D341Med (cell line): ENCODE measurements at places on chromosomes 6 and 20.

DNA sequence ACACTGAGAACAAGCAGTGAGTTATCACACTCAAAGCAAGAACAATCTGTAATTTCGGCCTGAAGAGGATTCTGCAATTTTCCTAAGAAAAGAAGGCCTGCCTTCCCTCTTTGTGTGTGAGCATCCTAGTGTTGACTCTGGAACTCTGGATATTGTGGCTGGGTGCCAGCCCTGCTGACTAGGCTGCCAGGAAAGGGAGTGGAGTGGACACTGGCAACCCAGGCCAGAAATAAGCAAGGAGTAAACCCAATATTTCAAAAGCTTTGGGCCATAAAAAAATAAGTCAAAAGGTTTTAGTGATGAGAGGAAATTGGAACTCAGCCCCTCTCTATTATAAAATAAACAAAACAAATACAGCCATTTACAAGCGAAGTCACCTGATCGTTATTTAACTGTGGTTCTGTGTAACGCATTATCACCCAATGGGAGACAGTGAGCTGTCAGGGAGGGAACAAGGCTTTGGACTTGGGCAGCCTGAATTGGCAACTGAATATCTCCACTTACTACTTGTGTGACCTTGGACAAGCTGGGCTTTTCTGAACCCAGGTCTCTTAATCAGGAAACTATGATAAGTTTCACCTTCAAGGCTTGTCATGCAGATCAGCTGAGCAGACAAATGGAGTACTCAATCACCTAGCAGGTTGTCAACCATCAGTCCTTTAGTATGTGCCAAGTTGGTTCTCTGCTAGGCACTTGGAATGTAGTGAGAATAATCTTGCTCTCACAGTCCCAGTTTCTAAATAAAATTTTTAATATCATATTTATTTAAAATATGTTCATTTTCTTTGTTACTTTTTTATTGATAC is 196.2 kb downstream of the PAX1 start:
- DNase-seq, result no peak

- peak; percentile 32 for DNase-seq
Measured at GRCh38 chr6:86856937-86857563, 80.3 kb upstream of the HTR1E start.

- DNase-seq, result no peak
Measured at GRCh38 chr6:114436691-114437090, 93.9 kb upstream of the HS3ST5 start.

DNA sequence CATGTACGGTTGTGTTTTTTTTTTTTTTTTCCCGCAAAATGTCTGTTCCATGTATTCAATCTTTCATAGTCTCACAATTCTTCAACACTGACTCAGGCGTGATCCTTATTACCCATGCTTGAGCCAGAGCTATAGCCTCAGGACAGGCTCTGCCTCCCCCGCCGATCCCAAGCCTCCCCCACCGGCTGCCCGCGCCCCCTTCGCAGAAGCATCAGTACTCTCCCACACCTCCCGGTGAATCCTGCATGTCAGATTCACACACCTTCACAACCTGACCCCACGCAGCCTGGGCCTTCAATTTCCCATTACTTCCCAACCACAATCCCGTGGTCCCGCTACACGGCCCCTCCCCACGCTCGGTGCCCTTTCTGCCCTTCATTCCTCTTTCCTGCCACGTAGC is 401.5 kb upstream of the JARID2 start:
- DNase-seq, result no peak

- DNase-seq, result no peak
Measured at GRCh38 chr6:28282926-28283325, 1.6 kb downstream of the PGBD1 start.

- DNase-seq, result peak; percentile 33
Measured at GRCh38 chr6:21500314-21501020, 93.1 kb upstream of the SOX4 start.

DNA sequence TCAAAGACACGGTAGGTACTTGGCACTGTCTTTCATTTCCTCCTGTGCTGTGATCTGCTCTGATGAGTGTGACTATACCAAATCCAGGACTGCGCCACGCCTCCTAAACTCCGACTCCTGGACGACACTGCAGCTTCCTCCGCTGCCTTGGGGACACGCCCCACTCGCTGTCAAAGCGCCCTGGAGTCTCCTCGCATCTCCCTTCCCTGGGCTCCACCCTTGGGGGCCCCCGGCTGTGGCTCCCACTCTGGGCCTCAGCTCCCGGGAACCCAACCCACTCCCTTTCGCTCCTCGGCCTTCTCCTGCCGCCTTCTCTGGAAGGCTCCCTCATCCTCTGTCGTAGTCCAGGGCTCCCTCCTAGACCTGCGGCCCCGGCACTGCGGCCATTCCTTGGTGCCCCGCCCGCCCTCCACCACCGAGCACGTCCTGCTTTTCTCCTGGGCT is 61.2 kb downstream of the RSPH3 start:
- DNase-seq, result no peak

GRCh38 chr20:23046431-23046830 is 3.0 kb downstream of the THBD start:
- DNase-seq, result no peak

DNA sequence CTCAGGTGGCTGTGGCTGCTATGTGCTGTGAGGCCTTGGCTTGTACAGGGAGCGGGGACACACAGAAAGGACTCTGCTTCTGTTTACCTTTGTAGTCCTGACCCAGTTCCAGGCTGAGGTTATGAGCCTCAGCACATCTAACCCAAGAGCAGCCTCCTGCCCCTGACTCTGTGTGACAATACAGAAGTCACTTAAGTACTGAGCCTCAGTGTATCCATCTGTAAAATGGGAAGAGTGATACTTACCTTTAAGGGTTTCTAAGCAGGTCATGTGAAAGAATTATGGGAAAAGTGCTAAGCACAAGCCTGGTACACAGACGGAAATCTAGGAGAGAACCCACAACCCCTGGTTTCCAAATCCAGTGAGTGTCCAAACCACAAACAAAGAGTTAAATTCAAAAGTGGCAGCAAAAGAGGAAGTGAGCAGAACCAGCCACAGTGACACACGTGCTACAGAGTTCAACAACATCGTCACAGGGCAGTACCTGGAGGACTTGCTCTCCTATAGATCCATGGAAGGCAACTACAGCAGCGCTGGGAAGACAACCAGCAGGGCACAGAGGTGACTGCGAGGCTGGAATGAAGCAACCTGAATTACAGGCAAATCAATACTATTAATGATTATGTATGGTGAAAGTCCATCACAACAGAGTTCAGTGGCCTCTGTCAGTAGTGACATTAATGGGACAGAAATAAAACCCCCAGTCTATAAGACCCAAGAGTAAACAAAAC is 12.5 kb downstream of the TRIM26 start:
- DNase-seq, result no peak

- DNase-seq, result no peak
Measured at GRCh38 chr6:74997646-74998045, 208.2 kb downstream of the COL12A1 start.

DNA sequence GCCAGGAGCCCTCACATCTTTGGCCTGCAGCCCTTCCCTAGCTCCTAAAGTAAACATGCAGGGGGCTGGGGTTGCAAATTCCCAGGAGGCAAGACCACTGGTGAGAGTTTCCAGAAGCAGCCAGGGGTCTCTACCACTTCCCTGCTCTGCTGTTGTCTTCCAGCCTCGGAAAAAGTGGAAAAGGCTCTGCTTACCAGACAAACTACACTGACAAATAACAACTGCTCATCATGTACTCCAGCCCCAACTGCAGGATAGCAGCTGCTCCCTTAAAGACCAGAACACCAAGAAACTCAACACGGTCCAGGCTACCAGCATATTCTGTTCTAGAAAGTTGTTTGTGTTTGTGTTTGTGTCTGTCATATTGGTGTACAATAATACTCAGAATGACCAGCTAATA is 187.5 kb upstream of the MARCKS start:
- no peak for DNase-seq

- DNase-seq, result no peak
Measured at GRCh38 chr6:99287523-99287922, 62.0 kb downstream of the FAXC start.
